ENCODE measurements at places on chromosomes 2 and 18. TPM values are rescaled to one million over a fixed set of nuclear protein-coding genes. Genes with fewer than 3 reads are reported as not detected.

- DNase-seq: no peak
- H3K27me3 ChIP-seq: peaks cover 4% of the 10 kb centered on the region
- no peak overlapping the region for H3K27ac ChIP-seq
- no peaks in the 10 kb centered on the region for H3K4me1 ChIP-seq
These were observed 300.3 kb upstream of the MGAT5 start for GRCh38 chr2:133953524-133953923.

DNA sequence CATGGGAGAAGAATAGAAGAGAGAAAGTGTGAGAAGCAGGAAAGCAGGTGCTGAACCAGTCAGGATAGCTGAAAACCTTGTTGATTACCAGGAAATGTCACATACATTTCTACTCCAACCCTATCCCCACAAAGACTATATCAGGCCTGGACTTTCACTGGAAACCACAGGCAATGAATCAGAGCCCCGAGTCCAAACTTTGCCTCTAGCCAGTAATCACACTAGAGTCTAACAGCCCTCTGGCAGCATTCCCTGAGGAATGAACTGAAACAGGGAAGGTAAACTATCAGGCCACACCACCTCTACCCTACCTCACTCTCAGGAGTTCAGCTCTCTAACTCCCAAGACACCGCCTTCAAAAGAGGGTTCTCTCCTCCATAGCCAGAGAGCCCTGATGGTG lies 18.7 kb upstream of the IHH start:
- no peak overlapping the region for H3K4me3 ChIP-seq
- H3K27ac ChIP-seq: no peak overlapping the region
- no peaks in the 10 kb centered on the region for H3K27me3 ChIP-seq
- H3K36me3 ChIP-seq: peaks cover 24% of the 10 kb centered on the region
- peaks cover 3% of the 10 kb centered on the region for H3K4me1 ChIP-seq

GRCh38 chr18:12773369-12773768 lies 70.5 kb downstream of the PSMG2 start:
- H3K4me3 ChIP-seq: no peak overlapping the region
- H3K27ac ChIP-seq: no peak overlapping the region
- no peak for DNase-seq
- no peaks in the 10 kb centered on the region for H3K36me3 ChIP-seq

DNA sequence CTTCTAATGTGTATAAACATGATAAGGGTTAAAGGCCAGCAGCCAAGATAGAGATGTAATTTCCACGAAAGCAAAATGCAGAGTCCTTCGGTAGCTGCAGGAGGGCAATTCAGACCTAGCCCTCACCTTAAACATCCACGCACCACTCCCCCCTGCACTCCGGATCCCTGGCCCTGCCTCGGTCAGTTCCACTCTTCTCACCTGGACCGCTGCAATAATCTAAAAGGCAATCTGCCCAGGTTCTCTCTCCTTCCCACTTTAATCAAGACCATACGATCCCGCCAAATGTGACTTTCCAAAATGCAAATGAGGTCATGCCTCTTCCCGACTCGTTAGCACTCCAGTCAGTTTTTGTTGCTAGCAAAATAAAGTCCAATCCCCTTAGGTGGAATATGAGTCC lies 485.2 kb downstream of the EIPR1 start:
- no peak overlapping the region for H3K27ac ChIP-seq
- no peaks in the 10 kb centered on the region for H3K27me3 ChIP-seq
- H3K4me1 ChIP-seq: no peaks in the 10 kb centered on the region
- H3K36me3 ChIP-seq: no peaks in the 10 kb centered on the region
- DNase-seq: no peak
- no peak overlapping the region for H3K4me3 ChIP-seq

DNA sequence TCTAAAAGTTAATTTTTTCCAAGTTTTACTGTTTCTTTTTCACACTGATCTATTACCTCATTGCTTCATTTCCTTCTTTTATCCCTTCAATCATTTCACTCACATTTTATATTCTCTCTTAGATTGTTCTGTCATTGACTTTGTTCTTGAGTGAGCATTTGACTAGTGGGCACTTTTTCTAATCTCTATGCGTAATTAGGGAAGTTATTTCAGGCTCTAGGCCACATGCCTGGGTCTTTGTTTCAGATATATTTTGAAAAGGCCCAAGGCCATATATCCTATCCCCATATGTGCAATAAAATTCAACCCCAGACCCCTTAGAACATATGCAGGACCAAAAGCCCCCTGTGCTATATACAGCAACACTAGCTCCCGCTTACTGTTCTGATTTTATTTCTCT lies 61.2 kb downstream of the MSH6 start:
- H3K27ac ChIP-seq: no peak overlapping the region
- no peak overlapping the region for H3K4me3 ChIP-seq
- no peaks in the 10 kb centered on the region for H3K4me1 ChIP-seq
- H3K36me3 ChIP-seq: no peaks in the 10 kb centered on the region
- no peaks in the 10 kb centered on the region for H3K27me3 ChIP-seq

The AGXT gene
- 0.13 TPM for total RNA-seq

DNA sequence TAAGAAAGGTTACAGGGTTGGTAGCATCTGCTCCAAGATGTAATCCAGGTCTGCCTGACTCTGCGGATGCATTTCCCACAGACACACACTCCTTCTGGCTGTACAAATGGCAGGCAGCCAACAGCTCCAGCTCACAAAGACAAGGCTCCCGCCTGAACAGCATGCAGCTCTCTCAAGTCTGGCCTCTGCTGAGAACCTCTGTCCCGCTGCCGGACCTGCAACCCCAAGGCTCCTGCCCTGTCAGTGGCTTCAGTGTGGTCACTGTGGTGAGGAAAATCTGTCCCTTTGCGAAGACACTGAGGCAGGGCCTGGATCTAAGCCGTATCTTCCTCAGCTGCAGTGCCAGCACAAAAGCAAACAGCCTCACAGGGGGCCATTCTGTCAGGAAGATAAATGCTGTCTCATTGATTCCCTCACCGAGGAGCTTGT lies 469.3 kb upstream of the MEX3C start:
- peaks cover 3% of the 10 kb centered on the region for H3K4me1 ChIP-seq
- peak; percentile 79 for DNase-seq
- H3K27me3 ChIP-seq: no peaks in the 10 kb centered on the region
- no peaks in the 10 kb centered on the region for H3K36me3 ChIP-seq
- H3K4me3 ChIP-seq: no peak overlapping the region
- no peak overlapping the region for H3K27ac ChIP-seq
